Stimulated activated CD8-positive, alpha-beta memory T cell treated with anti-CD3 and anti-CD28 coated beads, Interleukin-2, amount 100 ng/mL, for 1 hour (primary cell): ENCODE measurements at places on chromosomes 3 and 15.

- DNase-seq, result no peak
Observed at GRCh38 chr15:90141646-90142045, 39.4 kb upstream of the IDH2 start.

DNA sequence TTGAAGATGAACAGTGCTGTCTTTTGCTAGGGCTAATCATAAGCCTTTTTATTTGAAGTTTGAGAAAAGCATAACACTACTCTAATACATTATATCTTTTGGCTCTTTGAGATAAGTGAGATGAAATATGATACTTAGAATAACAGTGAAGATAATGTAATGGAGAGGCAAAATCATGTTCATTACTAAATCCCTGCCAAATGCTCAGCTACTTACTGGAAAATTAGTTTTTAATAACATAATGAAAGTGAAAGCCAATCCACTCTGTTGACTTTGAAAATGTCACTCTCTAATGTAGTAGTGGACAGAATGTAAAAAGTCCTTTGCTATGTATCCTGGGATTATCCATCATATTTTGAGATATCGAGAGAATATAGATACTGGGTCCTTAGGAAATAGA is 35.9 kb upstream of the MYH15 start:
- DNase-seq, result no peak

DNA sequence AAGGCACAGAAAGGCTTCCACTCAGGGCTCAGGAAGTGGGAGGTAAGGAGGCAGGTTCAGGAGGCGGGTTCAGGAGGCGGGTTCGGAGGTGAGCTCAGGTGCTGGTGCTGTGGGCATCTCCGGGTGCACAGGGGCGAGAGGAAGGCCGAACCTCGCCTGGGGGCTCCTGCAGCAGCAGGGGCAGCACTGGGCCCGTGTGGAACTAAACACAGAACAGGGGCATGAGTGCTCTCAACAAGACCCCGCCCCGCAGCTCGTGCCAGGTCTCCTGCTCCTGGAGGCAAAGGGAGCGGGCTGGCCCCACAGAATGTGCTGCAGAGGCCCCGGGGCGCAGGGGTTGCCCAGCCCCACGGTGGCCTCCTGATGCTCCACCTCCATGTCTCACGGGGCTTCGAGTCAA is 13.7 kb downstream of the ZDHHC19 start:
- no peak for DNase-seq

- no peak for DNase-seq
Observed at GRCh38 chr15:100623301-100623700, 20.9 kb downstream of the ASB7 start.

DNA sequence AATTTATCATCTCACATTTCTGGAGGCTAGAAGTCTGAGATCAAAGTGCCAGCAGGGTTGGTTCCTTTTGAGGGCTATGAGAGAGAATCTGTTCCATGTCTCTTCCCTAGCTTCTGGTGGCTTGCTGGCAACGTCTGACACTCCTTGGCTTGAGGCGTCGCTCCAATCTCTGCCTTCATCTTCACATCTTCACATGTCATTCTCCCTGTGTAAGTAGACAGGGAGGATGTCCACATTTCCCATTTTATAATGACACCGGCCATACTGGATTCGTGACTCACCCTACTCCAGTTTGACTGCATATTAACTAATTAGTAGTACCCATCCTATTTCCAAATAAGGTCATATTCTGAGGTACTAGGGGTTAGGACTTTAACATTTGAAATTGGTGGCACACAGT is 17.5 kb upstream of the ARHGAP31 start:
- DNase-seq, result no peak

GRCh38 chr15:72820278-72820677 is 36.7 kb upstream of the ADPGK start:
- DNase-seq, result no peak

DNA sequence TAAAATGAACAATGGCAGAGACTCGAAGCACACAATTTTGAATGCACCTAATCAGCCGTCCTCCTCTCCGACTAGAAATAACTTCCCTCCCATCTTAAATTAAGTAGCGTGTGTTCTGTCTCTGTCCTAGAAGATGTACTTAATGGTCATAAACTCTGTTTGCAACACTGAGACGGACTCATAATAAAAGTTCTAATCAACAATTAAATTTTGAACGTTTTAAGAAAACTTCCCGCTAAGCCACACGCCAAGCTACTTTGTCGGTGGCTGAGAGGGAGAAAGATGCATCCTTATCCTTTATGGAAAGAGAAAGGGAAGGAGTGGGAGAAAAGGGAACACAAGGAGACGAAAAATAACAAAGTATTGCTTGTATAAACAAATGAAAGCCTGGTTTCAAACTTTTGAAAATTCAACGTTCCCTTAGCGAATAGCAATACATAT is 989 bp downstream of the GNB4 start:
- no peak for DNase-seq

- DNase-seq, result no peak
Observed at GRCh38 chr15:100180921-100181320, 160.9 kb downstream of the ADAMTS17 start.

DNA sequence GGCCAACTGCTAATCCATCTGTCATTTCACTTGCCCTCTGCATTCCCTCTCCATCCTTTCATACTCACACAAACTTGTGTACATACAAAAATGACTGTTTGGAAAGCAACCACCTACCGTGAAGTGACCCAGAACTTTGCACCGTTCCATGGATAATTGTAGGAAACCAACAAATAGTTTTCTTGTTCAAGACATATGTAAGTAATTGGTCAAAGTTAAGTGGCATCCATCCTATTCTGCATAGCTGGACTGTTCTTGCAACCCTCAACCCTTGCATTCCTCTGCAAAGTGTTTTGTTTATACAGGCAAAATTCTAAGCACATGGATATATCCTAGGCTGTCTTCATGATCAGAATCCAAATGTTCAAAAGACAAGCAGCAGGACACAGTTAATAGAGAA is 592.5 kb downstream of the MECOM start:
- no peak for DNase-seq

DNA sequence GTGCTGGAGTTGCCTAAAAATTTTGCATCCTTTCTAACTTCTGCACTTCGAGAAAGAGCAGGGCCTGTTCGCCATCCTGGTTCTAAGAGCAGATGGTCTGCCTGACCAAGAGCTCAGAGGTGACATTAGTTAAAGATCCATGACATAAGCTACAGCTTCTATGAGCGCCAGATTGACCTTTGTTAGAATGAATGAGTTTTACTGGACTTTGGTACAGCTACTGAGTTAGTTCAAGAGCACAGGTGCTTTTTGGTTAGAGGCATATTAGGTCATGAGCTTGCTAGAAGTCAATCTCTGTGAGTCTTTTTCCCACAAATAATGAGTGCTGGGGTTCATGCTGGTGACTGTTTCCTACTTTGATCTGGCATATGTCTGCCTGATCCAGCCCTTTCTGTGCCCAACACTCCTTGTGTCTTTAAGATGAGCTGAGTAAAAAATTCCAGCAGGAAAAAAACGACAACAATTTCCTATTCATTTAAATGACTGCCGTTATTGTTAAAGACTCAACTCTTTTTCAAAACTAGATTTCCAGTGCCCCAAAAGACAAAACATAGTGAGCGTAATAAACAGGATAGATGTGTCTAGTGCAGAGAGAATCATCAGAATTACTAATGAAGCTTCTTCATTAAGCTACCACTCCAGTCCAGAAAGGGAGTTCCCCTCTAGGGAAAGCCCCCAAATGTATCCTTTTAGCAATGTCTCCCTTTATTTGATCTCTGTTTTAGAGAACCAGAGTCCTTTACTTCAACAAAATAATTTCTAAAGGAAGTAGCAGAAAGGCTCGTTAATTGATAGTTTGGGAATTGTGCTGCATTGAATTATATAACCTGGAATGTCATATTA is 152.9 kb downstream of the SLCO3A1 start:
- DNase-seq, result no peak

GRCh38 chr3:66396161-66396760 is 104.6 kb downstream of the LRIG1 start:
- no peak for DNase-seq

GRCh38 chr15:90872486-90873184 is 4.2 kb downstream of the FURIN start:
- no peak for DNase-seq

DNA sequence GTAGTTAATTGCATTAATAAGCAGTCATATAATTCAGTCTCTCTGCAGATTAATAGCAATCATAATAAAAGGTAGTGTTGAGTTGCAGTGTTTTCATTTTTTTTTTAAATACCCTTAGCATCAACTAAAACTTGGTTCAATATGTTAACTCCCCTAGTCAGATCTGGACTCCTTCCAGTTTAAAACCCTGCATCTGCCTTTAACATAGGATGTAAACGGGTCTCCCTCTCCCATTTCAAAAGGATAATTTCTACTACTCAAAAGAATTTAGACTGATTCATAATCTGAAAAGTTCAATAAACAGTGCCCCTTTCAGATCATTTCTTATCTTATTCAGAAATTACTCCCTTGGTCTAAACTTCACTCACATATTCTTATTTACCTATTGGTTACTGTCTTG is 11.4 kb downstream of the CPOX start:
- DNase-seq, result no peak

GRCh38 chr15:57969355-57969754 is 96.2 kb downstream of the ALDH1A2 start:
- no peak for DNase-seq

- DNase-seq, result no peak
Observed at GRCh38 chr3:42495393-42495792, 7.0 kb upstream of the VIPR1 start.

GRCh38 chr15:62807539-62808130 is 234.9 kb upstream of the TPM1 start:
- DNase-seq, result no peak

GRCh38 chr3:31014317-31015040 is 120.0 kb upstream of the GADL1 start:
- DNase-seq, result no peak
